ENCODE measurements at places on chromosomes 12 and 14.

DNA sequence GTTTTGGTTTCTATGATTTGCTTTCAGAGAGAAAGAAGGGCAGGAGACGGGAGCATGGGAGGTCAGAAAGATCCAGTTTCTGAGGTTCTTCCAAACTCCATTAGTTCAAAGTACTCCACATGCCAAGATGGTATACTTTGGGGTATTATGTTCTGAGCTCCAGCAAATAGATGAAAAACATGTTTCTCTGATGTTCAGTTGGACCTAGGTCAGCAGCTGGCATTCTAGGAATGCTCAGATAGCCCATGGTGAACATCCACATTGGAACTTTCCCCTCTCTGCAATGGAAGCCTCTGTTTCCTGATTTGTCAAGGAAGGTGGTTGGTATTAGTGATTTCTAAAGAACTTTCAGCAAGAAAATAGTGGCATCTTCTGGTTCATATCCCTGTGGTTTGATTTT is 257.5 kb downstream of the KTN1 start:
- DNase-seq, result no peak

DNA sequence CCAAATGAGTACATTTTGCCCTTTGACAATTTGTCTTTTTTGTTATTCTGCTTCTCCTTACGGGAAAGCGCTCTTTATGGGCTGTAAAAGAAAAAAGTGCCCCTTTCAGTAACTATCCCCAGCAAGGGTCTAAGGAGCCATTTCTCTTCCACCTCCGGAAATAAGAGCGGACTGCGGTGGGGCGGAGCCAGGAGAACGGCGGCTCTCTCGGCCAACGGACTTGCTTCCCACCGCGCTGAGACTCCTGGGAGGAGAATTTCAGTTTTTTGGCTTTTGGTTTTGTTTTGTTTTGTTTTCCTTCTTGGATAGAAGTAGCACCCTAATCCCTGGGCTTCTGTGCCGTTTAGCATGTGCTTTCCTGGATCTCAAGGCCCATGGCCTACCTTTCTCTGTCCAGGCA is 43.5 kb downstream of the ZNF641 start:
- no peak for DNase-seq

GRCh38 chr12:97435153-97435552 is 27.5 kb upstream of the RMST start:
- no peak for DNase-seq

DNA sequence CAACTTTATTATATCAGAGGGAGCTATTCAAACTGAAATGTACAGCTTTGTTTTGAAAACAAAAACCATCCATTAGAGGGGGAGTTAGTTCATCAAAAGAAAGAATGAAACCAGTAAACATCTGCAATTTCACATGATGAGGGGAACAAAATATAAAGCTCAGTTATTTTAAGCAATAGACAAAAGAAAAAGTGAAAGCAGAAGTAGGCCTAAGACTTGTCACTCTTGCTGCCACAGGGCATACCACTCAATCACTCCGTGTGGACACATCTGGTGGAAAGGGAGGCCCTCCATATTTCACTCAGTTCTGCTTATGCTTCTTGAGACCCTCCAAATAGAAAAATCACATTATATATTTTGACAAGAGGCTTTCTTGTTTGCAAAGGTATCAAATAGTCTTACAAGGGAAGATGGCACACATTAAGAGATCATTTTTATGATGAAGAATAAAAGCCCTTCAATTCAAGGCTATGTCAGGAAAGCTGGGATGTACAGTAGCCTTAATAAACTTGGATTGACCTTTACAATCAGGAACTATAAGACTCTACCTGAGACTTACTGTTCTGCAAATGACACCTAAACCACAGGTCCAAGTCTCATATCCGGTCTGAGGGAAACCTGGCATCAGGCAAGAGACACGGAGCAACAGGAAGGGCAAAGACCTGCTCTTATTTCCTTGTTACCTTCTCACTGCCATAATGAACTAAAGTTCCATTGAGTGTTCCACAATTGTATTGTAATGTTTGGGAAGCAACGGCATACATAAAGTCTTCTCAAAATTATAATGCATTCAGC is 222.5 kb upstream of the GRIP1 start:
- no peak for DNase-seq

DNA sequence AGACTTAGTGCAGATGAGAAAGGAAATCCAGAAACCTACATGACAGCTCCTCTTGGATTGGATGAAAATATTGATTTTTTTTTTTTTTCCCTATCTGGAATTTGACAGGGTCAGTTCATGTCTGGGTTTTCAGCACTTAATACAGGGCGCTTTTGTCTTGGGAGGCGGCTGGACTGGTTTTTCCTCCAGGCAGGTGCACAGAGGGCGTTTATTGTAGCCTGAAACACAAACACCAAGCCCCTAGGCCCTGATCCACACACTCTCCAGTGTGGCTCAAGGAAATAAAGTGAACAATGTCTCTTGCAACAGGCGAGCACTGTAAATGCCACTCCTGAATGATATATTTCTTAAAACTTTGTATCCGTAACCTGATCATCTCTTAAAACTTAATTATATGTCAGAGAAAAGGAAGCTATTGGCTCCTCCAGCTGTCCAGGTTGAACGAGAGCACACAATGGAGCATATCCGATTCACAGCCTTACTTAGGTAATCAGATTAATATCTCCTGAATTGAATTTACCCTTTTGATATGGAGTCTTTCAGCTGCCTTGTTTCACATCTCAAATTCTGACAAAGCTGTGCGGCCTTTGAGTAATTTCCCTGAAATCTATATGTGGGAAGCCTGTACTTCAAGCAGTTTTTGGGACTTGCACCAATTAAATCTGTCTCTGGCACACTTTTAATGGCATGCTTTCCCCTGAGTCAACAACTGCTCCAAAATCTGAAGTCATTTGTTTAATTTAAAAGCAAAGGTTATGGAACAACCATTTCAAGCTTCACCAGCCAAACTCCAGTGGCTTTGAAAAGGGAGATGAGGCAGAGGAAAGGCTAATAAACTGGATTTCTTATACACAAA is 485.7 kb downstream of the ZFP36L1 start:
- no peak for DNase-seq

- no peak for DNase-seq
These were observed 181.2 kb downstream of the EMP1 start for GRCh38 chr12:13377698-13378097.

DNA sequence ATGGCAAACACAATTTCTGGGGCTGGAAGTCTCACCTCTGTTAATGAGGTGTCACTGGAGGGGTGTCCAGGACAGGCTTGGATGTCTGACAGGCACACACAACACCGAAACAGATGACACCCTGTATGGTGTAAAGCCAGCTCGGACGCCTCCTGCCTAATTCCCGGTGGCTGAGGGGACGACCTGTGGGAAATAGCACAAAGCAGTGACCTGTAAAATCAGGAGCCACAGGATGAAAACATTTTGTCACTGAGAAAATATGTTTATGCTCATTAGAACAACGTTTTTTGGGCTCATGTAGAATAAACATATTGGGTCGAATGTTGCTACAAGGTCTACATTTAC is 285.0 kb upstream of the RTL1 start:
- no peak for DNase-seq

- no peak for DNase-seq
These were observed 137.3 kb downstream of the WIF1 start for GRCh38 chr12:64983771-64984278.

DNA sequence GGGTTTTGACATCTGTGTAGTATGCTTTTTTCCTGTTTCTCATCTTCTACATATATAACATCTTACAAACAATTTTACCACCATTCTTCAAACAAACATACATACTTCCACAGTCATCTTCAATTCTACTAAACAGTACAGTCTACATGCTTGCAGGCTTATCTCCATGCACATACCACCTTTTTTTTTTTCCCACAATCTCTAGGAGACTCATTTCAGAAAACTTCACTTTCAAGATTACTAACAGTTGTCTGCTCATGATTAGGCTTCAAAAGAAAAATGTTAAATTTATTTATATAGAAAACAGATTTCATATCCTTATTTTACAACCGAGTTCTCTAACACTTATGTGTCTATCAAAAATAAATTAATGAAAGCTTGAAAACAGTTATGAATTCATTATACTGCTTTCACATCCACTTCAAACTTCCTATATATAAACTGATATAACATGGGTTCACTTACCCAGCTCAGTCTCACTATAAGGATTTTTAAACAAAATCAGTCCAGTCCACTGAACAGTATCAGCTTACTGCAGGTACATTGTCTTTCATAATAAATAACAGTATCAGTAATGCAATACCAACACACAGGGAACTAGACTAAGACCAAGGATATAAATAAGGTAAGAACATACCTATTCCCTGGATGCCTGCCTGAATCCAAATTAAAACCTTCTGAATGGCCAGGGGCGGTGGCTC is 42.5 kb downstream of the LRP6 start:
- no peak for DNase-seq

DNA sequence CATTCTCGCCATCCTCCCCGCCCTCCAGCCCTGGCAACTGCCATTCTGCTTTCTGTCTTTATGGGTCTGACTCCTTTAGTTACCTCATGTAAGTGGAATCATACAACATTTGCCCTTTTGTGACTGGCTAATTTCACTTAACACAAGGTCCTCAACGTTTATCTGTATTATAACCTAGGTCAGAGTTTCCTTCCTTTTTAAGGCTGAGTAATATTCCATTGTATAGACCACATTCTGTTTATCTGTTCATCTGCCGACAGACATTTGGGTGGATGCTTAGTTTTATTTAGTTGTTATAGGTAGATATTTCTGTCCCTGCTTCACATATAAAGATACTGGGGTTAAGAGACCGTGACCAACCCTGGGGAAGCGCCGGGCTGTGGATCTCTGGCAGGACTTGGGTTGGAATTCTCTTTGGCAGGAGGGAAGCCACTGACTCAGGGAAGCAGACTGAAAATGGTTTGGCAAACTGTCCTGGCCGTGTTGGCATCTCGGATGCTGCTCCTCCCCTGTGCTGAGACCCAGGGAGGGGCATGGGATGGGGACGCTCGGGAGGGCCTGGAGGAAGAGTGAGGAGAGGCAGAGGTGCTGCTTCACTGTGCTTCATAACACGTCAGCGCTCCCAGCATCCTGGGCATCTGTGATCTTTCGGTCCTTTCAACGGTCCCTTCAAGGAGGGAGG is 38.9 kb downstream of the TEAD4 start:
- DNase-seq, result no peak

DNA sequence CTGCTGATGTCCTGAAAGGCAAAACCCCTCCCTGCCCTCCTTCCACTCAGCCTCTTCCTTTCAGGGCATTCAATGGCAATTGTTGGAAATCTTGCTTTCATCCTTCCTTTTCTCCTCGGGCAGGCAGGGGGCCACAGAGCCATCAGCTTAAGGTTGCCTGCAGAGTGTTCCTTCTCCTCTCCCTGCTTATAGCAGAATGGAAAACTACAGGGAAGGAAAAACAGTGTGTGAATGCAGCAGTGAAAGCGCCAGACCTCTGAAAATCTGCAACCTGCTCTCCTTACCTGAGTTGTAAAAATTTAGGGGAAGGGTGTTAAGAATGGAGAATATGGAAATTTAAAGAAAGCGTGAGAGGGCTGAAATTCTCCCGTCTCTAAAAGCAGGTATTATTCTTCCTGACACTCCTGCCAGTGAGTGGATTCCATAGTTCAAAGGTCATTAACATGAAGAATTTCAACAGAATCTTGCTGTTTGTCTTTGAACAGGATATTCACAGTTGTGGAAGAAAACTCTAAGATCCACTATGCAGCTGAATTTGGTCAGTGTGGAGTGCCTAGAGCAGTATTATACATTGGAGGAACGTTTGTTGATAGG is 348.8 kb downstream of the KCNH5 start:
- no peak for DNase-seq

Measured in stimulated activated CD8-positive, alpha-beta memory T cell treated with anti-CD3 and anti-CD28 coated beads, Interleukin-15, amount 100 ng/mL, for 4 hours (primary cell).